ENCODE measurements at places on chromosomes 2 and 18. TPM values are rescaled to one million over a fixed set of nuclear protein-coding genes. Genes with fewer than 3 reads are reported as not detected.

DNA sequence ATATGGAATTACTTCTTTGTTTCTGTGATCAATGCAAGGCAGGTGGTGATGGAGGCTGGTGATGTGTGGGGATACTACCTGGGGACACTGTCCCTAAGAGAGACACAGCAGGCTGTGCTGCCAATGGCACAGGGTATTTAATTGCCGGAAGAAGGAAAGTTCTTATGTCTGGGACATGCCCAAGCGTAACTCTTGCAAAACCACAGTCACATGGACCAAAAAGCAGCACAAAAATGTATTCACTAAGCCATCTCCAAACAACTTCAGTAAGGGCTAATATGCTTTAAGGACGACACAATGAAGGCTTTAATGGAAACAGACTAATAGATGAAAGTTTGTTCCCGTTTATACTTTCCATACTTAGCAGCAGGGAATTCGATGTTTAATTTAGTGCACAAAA, 49.7 kb upstream of the AP1S3 start:
- DNase-seq, result no peak

DNA sequence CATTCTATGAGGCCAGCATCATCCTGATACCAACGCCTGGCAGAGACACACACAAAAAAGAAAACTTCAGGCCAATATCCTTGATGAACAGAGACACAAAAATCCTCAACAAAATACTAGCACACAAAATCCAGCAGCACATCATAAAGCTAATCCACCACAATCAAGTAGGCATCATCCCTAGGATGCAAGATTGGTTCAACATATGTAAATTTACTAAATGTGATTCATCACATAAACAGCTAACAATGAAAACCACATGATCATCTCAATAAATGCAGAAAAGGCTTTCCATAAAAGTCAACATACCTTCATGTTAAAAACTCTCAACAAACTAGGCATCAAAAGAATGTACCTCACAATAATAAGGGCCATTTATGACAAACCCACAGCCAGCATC, 65.3 kb downstream of the WDPCP start:
- no peak for DNase-seq

Gene AQP12B
- total RNA-seq, result not detected

DNA sequence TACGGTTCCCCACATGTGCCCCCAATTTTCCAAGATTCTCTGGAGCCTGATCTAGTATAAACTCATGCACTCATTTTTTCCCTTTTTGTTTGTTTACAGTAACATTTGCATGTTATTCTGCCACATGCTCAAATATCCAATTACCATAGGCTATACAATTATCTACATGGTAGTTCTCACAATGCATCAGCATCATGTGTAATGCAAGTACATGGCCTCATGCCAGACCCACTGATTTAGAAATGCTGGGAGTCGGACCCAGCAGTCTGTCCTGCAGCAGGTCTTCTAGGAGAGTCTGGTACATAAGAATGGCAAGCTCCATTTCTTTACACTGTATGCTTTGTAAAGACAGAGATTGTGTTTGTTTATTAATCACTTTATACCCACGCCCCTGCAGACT, 107.7 kb downstream of the CBLN2 start:
- DNase-seq, result no peak

DNA sequence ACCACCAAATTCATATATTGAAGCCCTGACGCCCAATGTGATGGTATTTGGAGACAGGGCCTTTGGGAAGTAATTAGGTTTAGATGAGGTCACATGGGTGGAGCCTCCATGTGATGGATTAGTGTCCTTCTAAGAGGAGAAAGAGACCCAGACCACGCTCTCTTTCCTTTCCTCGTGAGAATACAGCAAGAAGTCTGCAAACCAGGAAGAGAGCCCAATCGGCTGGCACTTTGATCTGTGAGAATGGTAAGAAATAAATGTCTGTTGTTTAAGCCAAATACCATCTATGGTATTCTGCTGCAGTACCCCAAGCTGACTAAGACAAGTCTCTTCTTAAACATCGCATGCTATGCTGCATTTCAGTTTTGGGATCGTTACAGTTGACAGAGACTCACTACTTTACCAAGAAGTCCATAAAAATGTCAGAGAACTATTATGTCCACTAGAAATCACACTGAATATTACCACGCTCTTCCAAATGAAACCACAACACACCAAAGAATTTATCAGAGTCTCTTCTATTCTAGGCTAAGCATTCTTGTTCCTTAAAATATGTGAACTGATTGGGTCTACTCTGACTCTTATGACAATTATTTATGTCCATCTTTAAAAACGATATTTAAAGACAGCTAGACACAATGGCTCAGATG, 48.5 kb downstream of the LPIN2 start:
- no peak for DNase-seq

GRCh38 chr2:237944302-237944701, 22.5 kb upstream of the UBE2F start:
- DNase-seq, result no peak
